Femur (tissue), 1 donor: ENCODE measurements at places on chromosomes 4 and X.

- peak; percentile 86 for DNase-seq
These were observed 14.5 kb downstream of the SPACA5 start for GRCh38 chrX:48021026-48021900.

DNA sequence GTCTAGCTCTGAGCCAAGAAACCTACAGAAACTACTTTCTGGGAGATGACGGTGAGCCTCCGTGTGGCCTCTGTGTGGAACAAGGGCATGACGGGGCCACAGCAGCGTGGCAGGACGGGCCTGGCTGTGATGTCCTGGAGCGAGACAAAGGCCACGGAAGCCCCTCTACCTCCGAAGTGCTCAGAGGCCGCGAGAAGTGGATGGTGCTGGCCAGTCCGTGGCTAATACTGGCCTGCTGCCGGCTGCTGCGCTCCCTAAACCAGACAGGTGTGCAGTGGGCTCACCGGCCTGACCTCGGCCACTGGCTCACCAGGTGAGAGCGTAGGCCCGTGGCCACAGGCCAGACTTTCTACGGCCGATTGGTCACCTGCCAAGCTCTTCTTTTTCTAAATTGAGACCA, 24.6 kb downstream of the PIGG start:
- DNase-seq, result no peak

GRCh38 chr4:181799561-181800069, 443.6 kb upstream of the TENM3 start:
- no peak for DNase-seq

GRCh38 chr4:116501954-116502353, 583.4 kb downstream of the TRAM1L1 start:
- no peak for DNase-seq

- peak; percentile 7 for DNase-seq
These were observed 72.6 kb upstream of the NKX1-1 start for GRCh38 chr4:1478766-1479355.

DNA sequence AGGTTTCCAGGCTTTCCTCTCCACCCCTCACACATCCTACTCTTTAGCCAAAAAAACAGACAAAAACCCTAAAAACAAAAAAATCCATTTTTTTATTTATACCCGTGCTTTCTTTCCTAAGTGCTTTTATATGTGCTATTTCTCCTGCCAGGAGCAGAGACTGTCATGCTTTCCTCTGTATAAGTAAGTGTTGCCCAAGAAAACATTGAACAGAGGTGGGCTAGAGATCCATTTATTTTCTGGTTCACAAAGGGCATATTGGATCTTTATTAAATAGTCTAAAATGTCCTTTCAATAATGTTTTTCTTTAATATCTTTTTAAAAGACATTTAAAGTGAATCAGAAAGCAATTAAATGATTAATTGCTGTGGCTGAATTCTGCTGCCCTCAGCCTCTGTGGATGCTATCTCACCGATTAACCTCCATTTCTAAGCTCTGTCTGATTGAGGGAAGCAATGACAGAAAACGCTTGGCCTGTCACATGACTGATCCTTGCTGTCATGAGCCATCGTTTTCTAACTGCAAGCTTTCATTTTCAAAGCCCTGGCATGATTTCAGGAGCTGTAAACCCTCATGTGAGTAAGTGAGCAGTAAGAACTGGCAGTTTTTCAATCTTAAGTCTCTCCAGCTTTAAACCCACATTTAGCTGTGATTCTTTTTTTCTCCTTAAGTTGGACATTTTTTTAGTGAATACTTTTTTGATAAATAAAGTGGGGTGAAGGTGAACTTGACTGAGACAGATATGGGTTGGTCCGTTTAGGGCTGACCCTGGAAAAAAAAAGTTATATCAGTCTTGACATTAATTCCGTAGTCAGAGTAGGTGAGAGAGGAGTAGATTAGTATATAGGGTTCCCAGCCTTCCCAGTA, 180.7 kb upstream of the PGRMC2 start:
- peak; percentile 78 for DNase-seq
